ENCODE measurements at places on chromosomes 13 and 19. TPM values are rescaled to one million over a fixed set of nuclear protein-coding genes. Genes with fewer than 3 reads are reported as not detected.

DNA sequence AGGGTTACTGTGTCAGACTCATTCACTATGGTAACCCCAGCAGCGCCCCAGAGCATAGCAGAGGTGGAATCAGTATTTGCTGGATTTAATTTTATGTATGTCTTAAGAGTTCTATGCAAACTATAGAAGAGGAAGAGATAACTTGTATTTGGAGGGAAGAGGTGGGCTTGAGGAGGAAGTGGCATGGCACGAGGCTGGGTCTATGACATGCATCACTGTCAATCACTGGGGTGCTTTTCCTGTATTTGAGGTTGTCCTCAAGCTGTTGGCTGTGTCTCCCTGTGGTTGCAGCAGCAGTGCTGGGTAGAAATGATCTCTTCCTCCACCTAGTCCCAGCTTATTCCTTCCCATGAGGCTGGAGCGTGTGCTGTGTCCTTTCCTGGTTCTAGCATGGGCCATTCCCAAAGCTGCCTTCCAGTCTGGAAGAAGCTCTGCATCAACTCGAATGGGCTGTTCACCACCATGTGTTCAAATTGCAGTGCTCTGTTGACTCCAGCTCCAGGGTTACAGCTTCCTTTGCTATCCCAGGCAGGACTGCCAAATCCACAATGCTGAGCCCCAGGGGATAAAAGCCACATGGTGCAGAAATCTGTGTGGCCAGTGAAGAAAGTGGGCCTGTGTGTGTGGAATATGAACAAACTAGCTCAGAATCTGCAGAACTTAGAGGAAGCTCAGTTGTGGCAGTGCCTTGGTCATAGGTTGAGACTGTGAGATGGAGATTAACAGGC lies 73.1 kb upstream of the MTIF3 start:
- no peak for DNase-seq
- H3K27me3 ChIP-seq = peaks cover 21% of the 10 kb centered on the region
- H3K27ac ChIP-seq = no peak overlapping the region

DNA sequence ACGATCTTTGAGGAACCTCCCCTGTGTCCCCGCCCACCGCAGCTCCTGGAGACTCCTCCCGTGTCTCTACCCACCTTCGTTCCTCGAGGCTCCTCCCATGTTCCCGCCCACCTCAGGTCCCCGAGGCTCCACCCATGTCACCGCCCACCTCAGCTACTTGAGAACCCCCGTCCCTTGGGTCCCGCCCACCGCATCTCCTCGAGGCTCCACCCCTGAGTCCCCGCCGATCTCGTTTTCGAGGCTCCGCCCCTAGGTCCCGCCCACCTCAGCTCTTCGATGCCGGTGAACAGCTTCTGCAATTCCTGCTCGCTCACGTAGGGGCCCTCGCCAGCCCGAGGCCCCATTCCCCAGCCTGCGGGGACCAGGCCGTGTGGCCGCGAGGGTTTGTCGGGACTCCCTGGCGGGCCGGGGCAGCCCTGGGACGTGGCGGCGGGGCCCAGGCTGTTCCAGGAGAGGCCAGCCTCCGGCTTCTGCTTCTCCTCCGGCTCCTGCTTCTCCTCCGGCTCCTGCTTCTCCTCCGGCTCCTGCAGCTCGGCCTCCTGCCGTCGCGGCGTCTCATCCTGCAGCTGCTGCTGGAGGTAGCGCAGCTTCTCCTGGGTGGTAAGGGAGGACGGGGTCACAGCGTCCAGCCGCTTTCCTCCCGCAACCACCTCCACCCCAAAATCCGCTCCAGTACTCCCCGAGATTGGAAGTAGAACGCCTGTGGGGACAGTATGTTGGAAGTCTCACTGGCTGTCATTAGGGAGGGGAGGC lies 16.7 kb downstream of the TSKS start:
- no peaks in the 10 kb centered on the region for H3K36me3 ChIP-seq
- H3K27ac ChIP-seq = no peak overlapping the region
- DNase-seq = no peak
- H3K4me1 ChIP-seq = peaks cover 3% of the 10 kb centered on the region
- no peaks in the 10 kb centered on the region for H3K27me3 ChIP-seq

GRCh38 chr19:13032837-13033236 lies 37.6 kb downstream of the NFIX start:
- peaks cover 31% of the 10 kb centered on the region for H3K36me3 ChIP-seq
- DNase-seq = no peak
- peak overlapping the region; percentile 31 for H3K27ac ChIP-seq
- H3K27me3 ChIP-seq = no peaks in the 10 kb centered on the region

- no peak overlapping the region for H3K27ac ChIP-seq
- no peaks in the 10 kb centered on the region for H3K27me3 ChIP-seq
- no peaks in the 10 kb centered on the region for H3K36me3 ChIP-seq
Observed at GRCh38 chr13:33953203-33953602, 135.3 kb downstream of the RFC3 start.

- no peak overlapping the region for H3K4me3 ChIP-seq
- no peak for DNase-seq
- H3K27ac ChIP-seq = no peak overlapping the region
Observed at GRCh38 chr13:44088991-44089413, 209.3 kb downstream of the LACC1 start.

- H3K27me3 ChIP-seq = no peaks in the 10 kb centered on the region
- peak overlapping the region; percentile 91 for H3K27ac ChIP-seq
- H3K4me1 ChIP-seq = peaks cover 16% of the 10 kb centered on the region
- H3K4me3 ChIP-seq = peak overlapping the region; percentile 43
Observed at GRCh38 chr19:49676136-49676783, 811 bp upstream of the PRMT1 start.

DNA sequence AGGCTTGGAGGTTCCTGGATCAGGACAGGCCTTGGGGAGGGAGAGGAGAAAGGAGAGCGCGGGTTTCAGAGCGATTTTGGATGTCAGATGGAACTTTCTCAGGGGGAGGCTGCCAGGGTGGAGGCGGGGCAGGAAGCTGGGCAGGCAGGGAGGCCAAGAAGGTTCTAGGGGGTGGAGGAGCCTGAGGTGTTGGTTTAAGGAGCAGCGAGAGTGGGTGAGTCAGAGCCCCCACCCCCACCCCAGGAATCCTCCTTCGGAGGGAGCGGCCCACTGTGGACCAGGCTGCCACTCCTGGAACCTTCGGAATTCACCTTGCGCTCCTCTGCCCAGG lies 15.9 kb upstream of the NOP53 start:
- no peak overlapping the region for H3K4me3 ChIP-seq
- DNase-seq = peak; percentile 85
- peak overlapping the region; percentile 60 for H3K27ac ChIP-seq
- H3K27me3 ChIP-seq = no peaks in the 10 kb centered on the region
- H3K36me3 ChIP-seq = peaks cover 73% of the 10 kb centered on the region

DNA sequence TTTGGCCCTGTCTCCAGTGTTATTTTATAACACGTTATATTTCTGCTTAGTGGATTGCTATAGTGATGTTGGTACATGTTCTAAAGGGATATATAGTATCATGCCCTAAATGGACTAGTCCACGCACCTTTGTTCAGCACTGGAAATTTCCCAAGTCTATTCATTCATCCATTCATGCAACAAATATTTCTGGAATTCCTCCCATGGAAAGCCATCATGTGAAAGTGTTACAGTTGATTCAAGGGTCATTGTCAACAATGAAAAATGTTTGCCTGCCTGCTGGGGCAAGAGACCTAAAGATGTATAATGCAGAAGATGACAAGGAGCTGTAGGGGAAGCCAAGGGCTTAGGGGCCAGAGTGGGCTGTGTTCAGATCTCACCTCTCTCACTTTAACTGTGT lies 10.8 kb upstream of the HSPH1 start:
- no peak overlapping the region for H3K27ac ChIP-seq
- H3K27me3 ChIP-seq = no peaks in the 10 kb centered on the region
- H3K4me1 ChIP-seq = peaks cover 2% of the 10 kb centered on the region
- H3K36me3 ChIP-seq = no peaks in the 10 kb centered on the region
- DNase-seq = peak; percentile 84
- no peak overlapping the region for H3K4me3 ChIP-seq

DNA sequence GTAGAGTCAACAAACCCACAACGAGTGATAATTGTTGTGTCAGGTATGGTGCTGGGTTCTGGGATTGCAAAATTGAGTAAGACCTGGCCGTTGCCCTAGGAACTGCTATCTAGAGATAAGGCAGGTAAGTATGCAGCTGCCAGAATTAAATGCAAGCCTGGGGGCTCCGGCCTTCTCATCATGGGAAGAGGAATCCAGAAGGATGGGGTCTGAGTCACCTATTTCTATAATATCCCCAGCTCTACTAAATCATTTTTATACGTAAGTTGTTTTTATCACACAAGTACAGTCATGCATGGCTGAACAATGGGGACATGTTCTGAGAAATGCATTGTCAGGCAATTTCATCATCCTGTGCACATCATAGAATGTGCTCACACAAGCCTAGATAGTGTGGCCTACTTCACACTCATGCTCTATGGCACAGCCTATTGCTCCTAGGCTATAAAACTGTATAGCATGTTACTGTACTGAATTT lies 203.0 kb downstream of the KLF5 start:
- DNase-seq = no peak
- H3K4me1 ChIP-seq = peaks cover 4% of the 10 kb centered on the region
- 0 out of 2 replicates have a peak, but pooled peaks cover 2% of the 10 kb centered on the region for H3K27me3 ChIP-seq

GRCh38 chr13:91207261-91207660 lies 140.2 kb upstream of the MIR17HG start:
- H3K36me3 ChIP-seq = no peaks in the 10 kb centered on the region
- no peak overlapping the region for H3K27ac ChIP-seq
- DNase-seq = no peak
- H3K27me3 ChIP-seq = no peaks in the 10 kb centered on the region
- H3K4me1 ChIP-seq = no peaks in the 10 kb centered on the region

DNA sequence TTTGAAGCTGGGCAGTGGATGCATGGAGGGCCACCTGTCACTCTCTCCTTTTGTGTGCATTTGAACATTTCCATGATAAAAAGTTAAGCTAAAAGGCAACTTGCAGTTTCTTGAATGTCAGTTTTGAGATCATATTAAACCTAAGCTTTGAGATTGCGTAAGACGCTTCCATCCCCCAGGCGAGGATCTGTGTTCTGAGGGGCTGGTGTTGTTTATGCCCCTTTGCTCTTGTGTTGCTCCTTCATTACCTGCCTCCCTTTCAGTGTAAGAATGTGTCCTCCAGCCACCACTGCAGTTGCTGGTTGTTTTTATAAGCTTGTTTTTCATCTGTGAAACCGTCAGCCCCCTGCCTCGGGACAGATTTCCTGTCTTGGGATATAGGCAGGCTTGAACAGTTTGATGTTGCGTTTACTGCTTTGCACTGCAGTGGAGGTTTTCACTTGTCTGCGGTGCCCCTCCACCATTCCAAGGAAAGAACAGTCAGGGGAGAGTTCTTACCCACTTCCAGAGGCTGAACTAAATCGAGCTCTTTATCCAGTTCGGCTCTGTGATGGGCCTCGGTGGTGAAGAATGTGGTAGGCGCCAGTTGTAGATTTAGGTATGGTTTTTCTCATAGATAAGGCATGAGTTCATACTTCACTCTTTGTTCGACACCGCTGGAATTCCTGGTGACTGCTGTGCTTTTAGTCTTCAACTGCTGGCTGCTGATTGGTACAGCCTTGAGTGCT lies 96.8 kb downstream of the ARHGEF7 start:
- DNase-seq = peak; percentile 33
- H3K27me3 ChIP-seq = no peaks in the 10 kb centered on the region
- H3K27ac ChIP-seq = peak overlapping the region; percentile 28
- H3K4me1 ChIP-seq = peaks cover 16% of the 10 kb centered on the region

DNA sequence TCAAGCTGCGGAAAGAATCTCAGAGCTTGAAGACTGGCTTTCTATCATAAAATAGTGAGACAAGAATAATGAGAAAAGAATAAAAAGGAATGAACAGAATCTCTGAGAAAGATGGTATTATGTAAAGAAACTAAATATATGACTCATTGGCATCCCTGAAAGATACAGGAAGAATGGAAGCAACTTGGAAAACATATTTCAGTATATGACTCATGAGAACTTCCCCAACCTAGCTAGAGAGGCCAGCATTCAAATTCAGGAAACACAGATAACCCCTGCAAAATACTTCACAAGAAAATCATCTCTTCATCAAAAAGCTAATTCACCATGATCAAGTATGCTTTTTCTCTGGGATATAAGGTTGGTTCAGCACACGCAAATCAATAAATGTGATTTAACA lies 2318.0 kb downstream of the PCDH9 start:
- no peaks in the 10 kb centered on the region for H3K4me1 ChIP-seq
- H3K27ac ChIP-seq = no peak overlapping the region
- no peaks in the 10 kb centered on the region for H3K27me3 ChIP-seq
- H3K36me3 ChIP-seq = no peaks in the 10 kb centered on the region
- no peak overlapping the region for H3K4me3 ChIP-seq
- peak; percentile 83 for DNase-seq

- H3K27ac ChIP-seq = no peak overlapping the region
- no peak overlapping the region for H3K4me3 ChIP-seq
- H3K4me1 ChIP-seq = no peaks in the 10 kb centered on the region
- no peak for DNase-seq
- H3K36me3 ChIP-seq = no peaks in the 10 kb centered on the region
Observed at GRCh38 chr19:46574533-46574932, 26.6 kb upstream of the CALM3 start.

DNA sequence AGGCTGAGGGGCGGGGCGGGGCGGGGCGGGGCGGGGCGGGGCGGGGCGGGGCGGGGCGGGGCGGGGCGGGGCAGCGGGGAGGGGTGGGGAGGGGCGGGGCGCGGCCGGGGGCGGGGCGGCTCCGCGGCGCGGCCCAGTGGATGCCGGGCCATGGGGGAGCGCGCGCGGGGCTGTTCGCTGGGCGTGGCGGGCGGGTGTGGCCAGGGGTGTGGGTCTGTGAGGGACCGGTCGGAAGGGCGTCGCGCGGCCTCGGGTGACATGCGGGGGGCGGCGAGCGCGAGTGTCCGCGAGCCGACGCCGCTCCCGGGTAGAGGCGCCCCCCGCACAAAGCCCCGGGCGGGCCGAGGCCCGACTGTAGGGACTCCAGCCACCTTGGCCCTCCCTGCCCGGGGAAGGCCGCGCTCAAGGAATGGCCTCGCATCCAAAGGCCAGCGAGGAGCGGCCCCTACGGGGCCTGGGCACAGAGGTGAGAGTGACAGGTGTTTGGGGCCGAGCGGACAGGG lies at the start of gene ZFP28:
Gene ZFP28 (plus strand): TSS at position 188 of the 503 bp plus-strand sequence. CDS start 71 bp downstream, at position 259.
- H3K27me3 ChIP-seq = no peaks in the 10 kb centered on the region
- H3K4me3 ChIP-seq = peak within 1 kb of the TSS; percentile 94
- H3K4me1 ChIP-seq = peaks cover 2% of the 10 kb centered on the region
- no peak for DNase-seq

- H3K4me3 ChIP-seq = no peak overlapping the region
- H3K4me1 ChIP-seq = peaks cover 3% of the 10 kb centered on the region
- no peak overlapping the region for H3K27ac ChIP-seq
- H3K36me3 ChIP-seq = no peaks in the 10 kb centered on the region
- peaks cover 9% of the 10 kb centered on the region for H3K27me3 ChIP-seq
- DNase-seq = no peak
Observed at GRCh38 chr13:99434258-99434788, 66.9 kb upstream of the TM9SF2 start.

Gene ANKRD24
- 0.18 TPM for total RNA-seq

Gene CYP4F11
- not detected for total RNA-seq

Gene AKT2
- total RNA-seq = 54.4 TPM

Gene LILRB5
- not detected for total RNA-seq

Gene IL27RA
- 2.9 TPM for total RNA-seq

Gene IZUMO4
- total RNA-seq = 0.56 TPM

Gene FFAR2
- not detected for total RNA-seq

Gene PTGIR
- total RNA-seq = 0.54 TPM

Gene SYNGR4
- not detected for total RNA-seq

Gene KLK15
- not detected for total RNA-seq

Gene OLFM4
- not detected for total RNA-seq

Gene MCF2L
- total RNA-seq = not detected

Gene KLK8
- not detected for total RNA-seq
